ENCODE measurements at places on chromosomes 11 and 22. TPM values are rescaled to one million over a fixed set of nuclear protein-coding genes. Genes with fewer than 3 reads are reported as not detected.

OR10A2 gene
- total RNA-seq = not detected

MOGAT2 gene
- total RNA-seq = not detected

OR6A2 gene
- not detected for total RNA-seq

APOA5 gene
- not detected for total RNA-seq

PLEKHB1 gene
- total RNA-seq = 12.8 TPM

LRRC56 gene
- 1.3 TPM for total RNA-seq

TMEM191B gene
- not detected for total RNA-seq

GRCh38 chr11:119518746-119519730 lies 96.1 kb upstream of the THY1 start:
- peak; percentile 63 for DNase-seq

- DNase-seq = no peak
Observed at GRCh38 chr11:27882066-27882697, 181.9 kb upstream of the BDNF start.

GRCh38 chr22:20471126-20471833 lies 24.3 kb downstream of the KLHL22 start:
- no peak for DNase-seq

GRCh38 chr11:41431784-41432183 lies 27.7 kb downstream of the LRRC4C start:
- no peak for DNase-seq

DNA sequence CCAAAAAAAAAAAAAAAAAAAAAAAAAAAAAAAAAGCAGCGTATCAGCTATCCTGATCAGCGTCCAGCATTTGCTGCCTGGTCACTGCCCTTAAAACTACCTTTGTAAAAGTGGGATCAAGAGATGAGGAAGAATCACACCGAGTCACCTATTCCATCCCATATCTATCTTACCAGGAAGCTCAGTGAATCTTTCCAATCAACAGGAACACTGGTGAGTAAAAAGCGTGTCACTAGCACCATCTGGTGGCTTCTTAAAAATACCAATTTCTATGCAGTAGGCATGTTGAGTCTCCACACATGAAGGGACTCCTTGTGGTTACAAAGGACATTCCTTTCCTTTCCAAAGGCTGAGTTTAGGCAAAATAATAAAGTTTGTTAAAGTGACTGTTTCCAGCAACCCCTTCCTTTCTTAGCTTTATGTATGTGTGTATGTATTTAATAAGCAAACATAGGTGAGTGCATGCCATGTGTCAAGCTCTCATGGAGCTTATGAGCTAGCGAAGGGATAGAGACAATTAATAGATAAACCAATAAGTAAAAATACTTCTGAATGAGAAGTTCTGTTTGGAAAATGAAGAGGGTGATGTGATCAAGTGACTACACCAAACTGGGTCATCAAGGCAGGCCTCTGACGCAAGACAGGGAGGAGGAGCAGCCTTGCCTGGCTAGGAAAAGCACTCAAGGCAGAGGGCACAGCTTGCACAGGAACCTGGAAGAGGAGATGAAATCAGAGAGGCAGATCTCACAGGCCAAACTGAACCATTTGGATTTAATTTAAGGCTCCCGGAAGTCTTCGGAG lies 13.9 kb upstream of the TP53AIP1 start:
- DNase-seq = peak; percentile 46

GRCh38 chr22:22909605-22910271 lies 22.1 kb downstream of the IGLL5 start:
- no peak for DNase-seq

- DNase-seq = no peak
Observed at GRCh38 chr11:70625582-70626518, 227.5 kb downstream of the CTTN start.

DNA sequence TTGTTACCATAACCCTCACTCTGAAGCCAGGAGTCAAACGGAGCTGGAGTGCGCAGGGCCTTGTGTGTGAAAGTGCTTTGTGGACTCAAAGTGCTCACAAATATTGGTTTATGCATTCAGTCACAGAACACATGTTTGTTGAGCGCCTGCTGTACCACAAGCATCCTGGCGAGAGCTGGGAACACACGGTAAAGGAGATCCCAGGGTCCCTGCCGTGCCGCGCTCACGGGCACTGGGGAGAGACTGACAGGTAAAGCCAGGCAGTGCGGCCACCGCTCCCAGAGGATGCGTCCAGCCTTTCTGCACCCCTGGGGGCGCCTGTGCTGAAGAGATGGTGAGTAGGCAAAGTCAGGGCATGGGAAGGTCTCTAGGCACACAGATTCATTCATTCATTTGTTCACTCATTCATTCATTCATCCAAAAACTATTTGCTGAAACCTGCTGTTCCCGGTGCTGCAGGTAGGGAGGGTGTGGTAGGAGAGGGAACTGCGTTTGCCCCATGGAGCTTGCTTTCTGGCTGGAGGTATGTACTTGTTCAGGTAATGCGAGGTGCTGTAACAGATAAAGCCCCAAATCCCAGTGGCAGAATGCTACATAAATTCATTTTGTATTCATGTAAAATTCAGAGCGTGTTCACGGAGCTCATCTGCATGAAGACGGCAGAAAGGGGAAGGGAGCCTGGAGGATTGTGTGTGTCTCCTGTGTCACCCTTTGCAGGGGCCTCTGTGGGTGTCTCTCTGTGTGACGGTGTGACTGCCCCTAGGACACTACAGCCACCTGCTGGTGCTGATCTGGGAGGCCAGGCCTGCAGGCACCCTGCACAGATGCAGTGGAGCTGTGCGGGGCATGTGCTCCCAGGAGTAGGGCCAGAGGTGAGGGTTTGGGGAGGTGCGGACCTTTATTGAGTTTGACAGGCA lies 167.0 kb upstream of the B3GAT1 start:
- peak; percentile 23 for DNase-seq

GRCh38 chr22:47195484-47196165 lies 433.2 kb downstream of the TBC1D22A start:
- DNase-seq = no peak
